ENCODE measurements at places on chromosomes 2 and 18.

DNA sequence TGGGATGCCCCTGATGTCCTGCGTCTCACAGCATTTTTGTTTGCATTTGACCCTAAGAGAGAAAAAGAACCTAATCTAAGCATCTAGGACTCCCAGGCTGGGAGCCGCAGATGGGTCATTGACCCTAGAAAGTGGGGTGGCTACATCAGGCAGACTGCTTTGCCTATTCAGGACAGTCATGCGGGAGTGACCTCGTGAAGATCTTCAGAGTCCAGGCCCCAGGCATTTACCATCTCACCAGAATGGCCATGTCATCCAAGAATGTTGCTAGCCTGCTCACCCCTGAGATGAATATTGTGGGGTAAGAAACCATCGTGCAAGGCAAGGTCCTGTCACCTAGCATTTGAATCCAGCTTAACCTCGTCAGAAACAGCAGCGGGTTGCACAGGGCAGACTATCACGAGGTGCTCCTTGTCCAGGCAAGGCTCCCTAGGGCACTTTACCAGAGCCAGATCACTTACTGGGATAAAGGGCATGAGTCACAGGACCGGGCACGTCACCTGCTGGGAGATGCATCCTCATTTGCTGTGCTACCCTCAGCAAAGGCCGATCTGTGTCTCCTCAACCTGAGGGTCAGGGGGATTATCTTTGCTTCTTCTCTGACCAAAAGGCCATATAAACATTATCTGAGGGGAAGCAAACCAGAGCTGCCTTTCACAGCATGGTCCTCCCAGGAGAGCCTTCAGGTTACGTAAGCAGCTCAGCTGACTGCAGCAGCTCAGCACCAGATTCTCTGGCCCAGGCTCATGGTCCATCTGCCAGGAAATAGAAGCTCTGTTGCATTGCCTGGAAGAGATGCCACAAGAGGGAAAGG is 162.3 kb downstream of the ACKR3 start:
- no peak for DNase-seq

GRCh38 chr2:8658064-8658862 is 23.6 kb upstream of the ID2 start:
- no peak for DNase-seq

GRCh38 chr18:78416853-78417252 is 562.8 kb upstream of the SALL3 start:
- no peak for DNase-seq

GRCh38 chr2:176147210-176147799 is 4.0 kb upstream of the HOXD4 start:
- no peak for DNase-seq

GRCh38 chr2:9770308-9771100 is 72.8 kb upstream of the TAF1B start:
- peak; percentile 77 for DNase-seq

DNA sequence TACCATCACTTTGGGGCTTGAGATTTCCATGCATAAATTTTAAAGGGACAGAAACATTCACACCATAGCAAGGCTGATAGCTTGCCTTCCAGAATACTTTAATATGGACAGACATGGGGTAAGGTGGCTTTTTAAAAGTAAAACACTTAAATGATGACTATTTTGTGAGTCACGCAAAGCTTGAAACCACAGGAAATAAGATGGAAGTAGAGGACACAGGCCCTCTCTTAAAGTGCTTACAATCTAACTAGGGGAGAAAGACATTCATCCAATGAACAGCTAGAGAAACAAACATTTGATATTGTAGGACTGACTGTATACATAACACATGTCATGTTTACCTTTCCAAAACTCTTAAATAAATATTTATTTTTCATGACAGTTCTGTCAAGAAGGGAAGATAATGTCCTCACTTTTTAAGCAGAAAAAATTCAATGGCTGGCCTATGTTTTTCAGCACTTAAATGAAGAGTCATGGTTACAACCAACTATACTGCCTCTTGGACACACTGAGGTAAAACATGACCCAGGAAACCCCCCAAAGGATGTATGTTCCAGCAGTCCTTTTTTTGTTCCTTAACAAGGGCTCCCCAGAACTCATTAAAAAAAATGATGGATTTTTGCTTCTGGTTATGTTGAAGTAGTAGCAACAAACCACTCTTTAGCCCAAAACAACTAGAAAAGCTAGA is 120.0 kb upstream of the RBMS1 start:
- no peak for DNase-seq

DNA sequence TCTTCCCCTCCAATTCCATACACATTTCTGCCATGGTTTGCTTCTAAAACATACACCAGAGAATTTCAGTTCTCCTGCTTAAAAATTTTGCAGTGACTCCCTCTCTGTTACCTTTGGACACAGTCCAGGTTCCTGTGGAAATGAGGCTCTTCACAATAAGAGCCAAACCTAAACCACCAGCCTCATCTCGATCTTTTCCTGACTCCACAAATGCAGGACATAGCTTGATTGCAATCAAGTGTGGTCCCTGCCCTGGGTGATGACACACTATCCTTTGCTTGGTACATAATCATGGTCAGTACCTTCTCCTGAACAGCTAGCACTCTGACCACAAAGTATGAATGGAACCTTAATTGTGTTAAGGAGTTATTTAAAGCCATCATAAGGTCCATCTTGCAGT is 134.9 kb upstream of the CHAC2 start:
- DNase-seq = no peak

GRCh38 chr2:212013626-212014025 is 525.0 kb downstream of the ERBB4 start:
- DNase-seq = no peak

GRCh38 chr2:152627351-152627957 is 89.8 kb downstream of the PRPF40A start:
- peak; percentile 50 for DNase-seq

DNA sequence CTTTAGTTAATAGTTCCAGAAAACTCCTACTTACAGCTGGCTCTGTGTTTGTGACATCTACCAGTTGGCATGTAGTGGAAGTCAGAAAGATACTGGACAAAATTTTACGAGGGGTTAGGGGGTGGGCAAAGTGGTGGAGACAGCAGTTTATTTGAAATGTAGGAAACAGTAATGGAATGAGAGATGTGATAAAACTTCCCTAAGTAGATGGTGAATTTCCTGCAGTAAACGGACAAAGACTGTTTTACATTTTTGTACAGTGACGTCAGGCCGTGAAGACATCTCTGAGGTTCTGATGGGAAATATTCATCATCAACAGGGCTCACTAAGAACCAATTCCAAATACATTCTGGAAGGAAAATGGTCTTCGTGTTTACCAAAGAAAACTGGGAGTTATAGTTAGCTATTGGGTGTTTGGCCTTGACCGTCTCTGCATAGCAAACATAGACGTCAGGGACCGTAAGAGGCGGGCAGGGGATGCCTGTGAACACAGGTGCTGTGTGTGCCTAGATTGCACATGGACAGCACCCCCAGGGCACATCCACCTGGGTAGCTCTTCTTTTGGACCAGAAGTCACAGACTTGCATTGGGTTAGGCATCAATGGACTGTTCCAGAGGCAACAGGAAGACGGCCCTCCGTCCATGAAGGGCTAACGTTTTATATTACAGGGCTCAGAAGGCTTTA is 131.5 kb downstream of the ZNF516 start:
- DNase-seq = no peak

GRCh38 chr18:34729264-34729663 is 19.2 kb downstream of the DTNA start:
- peak; percentile 45 for DNase-seq

DNA sequence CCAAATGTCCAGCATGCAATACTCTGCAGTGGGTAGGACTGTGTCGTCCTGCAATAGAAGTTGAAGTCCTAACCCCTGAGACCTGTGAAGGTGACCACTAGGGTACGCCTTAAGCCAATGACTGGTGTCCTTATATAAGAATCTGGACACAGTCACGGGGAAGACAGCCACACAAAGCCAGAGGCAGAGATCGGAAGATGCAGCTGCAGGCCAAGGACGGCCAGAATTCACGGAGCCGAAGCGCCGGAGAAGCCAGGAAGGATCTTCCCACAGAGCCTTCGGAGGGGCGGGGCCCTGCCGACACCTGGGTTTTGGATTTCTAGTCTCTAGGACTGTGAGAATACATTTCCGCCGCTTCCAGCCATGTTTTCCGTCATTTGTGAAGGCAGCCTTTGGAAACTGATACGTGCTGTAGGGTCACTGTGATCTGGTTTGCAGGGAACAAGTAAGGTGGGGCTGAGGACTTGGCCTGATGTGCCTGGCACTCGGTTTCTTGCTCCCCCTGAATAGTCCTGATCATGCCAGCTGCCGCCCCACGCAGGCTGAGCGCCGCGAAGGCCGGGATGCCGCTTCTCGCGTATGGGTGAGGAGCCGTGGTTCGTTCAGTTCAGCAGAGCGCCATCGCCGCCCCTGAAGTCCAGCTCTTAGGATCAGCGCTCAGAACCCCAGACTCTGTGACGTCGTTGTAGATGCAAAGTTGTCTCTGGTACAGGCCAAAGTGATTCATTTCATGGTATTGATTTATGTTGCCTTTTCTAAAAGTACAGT is 38.7 kb downstream of the PTGR3 start:
- DNase-seq = peak; percentile 15

DNA sequence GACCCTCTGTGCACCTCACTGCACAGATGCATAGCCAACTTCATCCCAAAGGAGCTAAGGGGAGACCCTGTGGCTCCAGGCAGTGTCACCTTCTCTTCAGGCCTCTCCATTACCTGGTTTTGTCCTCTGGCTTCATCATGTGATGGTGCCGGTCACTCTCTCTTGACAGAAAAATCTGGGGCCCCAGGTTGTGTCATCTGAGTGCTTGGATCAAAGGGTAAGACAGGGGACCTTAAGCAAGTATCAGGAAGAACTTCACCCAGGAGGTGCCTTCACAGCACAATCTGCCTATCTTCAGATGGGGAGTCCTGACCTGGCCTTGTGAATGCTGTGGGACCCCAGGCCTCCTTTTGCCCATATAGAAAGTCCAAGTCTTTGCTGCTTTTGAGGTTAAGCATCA is 104.4 kb downstream of the POLR1A start:
- no peak for DNase-seq

DNA sequence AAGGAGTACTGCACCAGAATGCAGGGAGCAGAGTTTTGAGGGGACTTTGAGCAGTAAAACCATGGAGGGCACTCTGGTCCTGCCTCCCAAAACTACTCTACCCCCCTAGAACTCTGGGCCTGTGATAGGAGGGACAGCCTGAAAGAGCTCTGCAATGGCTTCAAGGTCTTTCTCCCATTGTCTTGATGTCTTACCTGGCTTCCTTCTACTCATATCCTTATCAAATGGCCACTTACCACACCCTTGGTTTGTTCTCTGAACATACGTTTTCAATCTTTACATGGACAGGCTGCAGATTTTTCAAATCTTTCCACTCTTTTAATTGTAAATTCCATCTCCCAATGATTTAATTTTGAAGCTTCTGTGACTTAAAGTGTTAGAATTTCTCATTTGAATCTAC is 27.7 kb downstream of the RELCH start:
- no peak for DNase-seq

GRCh38 chr2:120768112-120769048 is 32.7 kb downstream of the GLI2 start:
- DNase-seq = no peak

GRCh38 chr18:73756256-73757091 is 391.2 kb downstream of the FBXO15 start:
- DNase-seq = no peak

DNA sequence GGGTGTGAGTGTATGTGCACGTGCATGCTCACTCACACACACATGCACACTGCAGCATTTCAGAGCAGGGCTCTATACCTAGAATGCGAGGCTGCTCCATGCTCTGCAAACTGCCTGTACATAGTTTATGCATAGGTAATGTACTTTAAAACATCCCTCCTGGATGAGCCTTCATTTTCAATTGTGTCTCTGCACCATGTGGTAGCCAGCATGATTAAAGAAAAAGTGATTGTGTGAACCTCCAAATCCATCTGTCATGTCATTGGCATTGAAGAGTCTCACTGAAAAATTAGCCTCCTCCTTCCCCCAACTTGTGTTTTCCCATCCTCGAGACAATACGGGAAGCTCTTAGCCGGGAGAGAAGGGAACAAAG is 120.9 kb upstream of the SPATS2L start:
- DNase-seq = no peak

GRCh38 chr2:232412986-232413385 is 6.3 kb downstream of the ALPG start:
- no peak for DNase-seq

- no peak for DNase-seq
Observed at GRCh38 chr2:238895891-238896600, 48.2 kb downstream of the TWIST2 start.

DNA sequence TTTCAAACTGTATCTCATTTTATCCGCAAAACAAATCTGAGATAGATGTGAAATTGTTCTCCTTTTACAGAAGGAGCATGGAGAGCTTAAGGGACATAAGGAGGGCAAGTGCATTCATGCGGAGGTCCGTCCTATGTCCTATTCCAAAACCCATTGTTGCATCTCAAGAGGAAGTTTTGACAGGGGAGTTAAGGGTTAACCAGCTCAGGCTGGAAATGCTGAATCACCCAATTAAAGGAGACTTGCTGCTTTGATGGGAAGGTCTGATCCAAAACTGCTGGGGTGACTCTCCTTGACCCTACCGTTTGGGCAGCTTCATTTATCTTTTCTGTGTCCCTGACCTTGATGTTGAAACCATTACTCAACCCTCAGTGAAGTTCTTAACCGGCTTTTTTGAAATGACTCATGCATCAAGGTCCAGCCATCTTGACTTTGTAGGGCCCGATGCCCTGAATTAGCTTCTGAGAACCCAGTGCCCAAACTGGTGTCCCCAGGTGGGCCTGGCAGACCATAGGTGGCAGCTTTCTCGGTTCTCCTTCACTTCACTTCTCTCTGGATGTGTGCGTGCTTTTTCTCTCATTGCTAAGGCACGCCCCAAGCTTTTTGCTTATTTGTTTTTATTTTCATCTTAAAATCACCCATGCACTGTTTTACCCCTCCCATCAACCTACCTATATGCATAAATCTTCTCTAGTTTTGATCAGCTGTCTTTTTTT is 15.9 kb upstream of the TXNDC2 start:
- DNase-seq = peak; percentile 46

GRCh38 chr2:94725543-94725942 is 145.7 kb upstream of the TEKT4 start:
- no peak for DNase-seq

- peak; percentile 72 for DNase-seq
Observed at GRCh38 chr18:79964330-79965118, at the start of gene HSBP1L1. Gene HSBP1L1, plus strand, starts transcription at chr18:79964643. Its CDS starts 93 bp downstream, at chr18:79964736.

GRCh38 chr2:232521959-232522622 is 1.9 kb downstream of the PRSS56 start:
- DNase-seq = peak; percentile 85

- DNase-seq = no peak
Observed at GRCh38 chr2:68921646-68922045, 31.0 kb downstream of the GKN2 start.

DNA sequence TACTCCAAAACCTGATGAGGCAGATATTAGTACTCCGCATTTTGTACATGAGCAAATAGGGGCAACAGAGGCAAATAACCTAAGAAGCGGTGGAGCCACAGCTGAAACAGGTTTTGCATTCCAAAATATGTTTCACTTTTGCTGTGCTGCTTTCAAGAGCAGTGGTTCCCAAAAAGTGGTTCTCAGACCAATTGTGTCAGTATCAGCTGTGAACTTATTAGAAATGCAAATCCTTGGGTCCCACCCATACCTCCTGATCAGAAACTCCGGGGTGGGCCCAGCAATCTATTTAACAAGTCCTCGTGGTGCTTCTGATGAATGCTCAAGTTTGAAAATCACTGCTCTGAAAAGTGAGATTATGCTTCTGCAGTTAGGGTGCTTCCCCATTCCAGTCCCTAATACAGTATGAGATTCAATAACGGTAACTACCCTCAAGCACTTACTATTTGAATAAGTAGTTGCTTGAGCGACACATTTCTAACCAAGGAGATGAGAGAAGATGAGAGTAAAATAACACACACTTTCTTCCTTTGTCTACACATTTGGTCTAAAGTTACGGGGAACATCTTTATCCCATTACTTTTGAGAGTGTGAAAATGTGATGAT is 17.8 kb upstream of the TCF4 start:
- no peak for DNase-seq

Data from HuH-7 (cell line).